Prostate gland (tissue), 2 donors: ENCODE measurements at places on chromosomes 12 and 14.

DNA sequence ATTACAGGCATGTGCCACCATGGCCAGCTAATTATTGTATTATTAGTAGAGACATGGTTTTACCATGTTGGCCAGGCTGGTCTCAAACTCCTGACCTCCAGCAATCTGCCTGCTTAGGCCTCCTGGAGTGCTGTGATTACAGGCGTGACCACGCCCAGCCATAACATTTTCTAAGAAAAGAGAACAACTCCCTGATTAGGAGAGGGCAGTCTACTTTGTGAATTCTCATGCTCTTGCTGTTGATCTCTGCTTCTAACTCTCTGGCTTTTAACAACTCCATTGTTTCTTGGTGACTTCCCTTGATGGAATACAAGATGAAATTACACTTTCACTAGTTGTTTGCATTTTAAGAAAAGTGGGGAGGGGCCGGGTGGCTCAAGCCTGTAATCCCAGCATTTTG, 33.6 kb downstream of the SSH1 start:
- DNase-seq: no peak

GRCh38 chr12:124939079-124939420, 24.6 kb upstream of the UBC start:
- DNase-seq: peak; percentile 73

DNA sequence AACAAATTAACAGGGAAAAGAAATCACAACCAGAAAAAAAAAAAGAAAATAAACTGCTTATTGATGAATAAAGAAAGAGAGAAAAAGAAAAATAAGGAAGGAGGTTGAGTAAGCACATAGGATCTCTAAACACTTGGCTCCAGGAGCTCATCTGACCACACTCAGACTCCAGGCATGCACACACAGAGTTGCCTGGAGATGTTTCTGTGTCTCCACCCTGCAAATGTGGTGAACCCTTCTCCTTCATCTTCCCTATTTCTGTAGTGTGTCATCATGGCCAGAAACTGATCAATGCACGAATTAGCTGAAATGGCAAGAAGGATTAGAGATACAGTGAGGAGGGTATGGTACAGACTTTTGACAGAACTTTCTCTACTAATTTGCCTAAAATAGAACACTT, 20.2 kb downstream of the OR4N2 start:
- DNase-seq: no peak

DNA sequence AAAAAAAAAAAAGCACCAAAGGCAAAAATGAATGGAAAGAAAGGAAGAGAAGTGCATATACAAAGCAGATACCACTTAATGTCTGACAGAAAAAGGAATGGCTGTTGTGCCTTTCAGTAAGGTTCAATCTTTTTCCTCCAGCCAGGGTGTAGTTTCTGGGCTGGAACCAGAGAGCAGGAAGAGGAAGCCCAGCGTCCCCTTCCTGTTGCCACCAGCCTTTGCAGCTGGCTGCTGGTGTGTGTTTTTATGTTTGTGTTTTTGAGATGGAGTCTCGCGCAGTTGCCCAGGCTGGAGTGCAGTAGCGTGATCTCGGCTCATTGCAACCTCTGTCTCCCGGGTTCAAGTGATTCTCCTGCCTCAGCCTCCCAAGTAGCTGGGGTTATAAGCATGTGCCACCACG, 64.6 kb upstream of the LTA4H start:
- no peak for DNase-seq

DNA sequence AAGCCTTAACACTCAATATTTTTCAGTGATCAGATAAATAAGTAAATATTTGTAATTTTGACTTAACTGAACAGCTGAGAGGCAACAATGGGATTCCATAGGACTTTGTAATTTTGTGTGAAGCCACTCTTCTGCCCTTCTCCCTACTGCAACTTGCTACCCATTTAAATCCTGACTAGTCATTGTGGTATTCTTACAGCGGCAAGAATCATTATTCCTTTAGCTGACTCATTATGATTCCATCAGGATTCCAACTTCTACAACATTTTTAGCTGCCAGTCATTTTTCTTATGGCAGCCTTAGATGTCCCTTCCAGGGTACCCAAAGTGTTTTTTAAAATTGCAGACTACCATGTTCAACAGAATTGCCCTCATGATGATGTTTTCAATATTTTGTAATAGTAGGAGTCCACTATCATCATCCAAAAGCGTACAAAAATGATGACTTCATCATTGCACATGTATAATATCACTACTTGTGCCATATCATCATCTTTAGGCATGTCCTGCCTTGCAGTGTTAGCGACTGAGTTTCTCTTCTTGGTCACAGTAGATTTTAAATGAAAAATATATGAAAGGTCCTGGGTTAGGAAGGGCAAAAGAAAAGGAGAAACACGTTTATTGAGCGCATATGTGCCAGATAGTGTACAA, 5.1 kb upstream of the MAGOHB start:
- no peak for DNase-seq

DNA sequence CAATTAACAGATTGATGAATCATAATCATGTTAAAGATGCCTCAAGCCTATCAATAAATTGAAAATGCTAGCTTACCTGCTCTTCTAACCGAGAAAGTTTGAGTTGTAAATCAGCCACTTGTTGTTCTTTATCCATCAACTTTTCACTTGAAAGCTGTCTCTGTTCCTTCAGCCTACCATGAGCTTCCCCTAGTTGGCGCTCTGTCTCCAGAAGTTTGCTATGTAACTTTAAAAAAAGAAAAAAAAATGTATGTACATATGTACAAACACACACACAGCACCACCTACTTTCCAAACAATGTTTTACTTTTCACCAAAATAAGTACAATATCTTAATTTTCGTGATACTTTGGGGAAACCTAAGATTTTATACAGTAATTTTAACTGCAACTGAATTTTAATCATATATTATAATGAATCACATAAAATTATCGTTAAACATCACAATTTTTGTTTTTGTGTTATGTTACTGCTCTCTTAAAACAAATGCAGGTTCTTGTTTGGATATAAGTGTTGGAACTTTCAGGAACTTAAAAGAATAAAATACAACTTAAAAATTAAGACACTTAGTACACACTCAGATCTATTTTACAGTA, 101.2 kb downstream of the EEA1 start:
- DNase-seq: no peak

- DNase-seq: no peak
These were observed 6.5 kb downstream of the JAG2 start for GRCh38 chr14:105161964-105162668.

- DNase-seq: peak; percentile 56
These were observed at the start of gene RTN1 for GRCh38 chr14:59870277-59871165. RTN1 (minus strand) TSS chr14:59870776; CDS start chr14:59870630, 146 bp downstream.

GRCh38 chr12:59494617-59495016, 101.2 kb upstream of the SLC16A7 start:
- DNase-seq: no peak

GRCh38 chr14:53328841-53329240, 175.7 kb upstream of the DDHD1 start:
- no peak for DNase-seq
